HEK293T (cell line): ENCODE measurements at places on chromosomes 6 and 20.

DNA sequence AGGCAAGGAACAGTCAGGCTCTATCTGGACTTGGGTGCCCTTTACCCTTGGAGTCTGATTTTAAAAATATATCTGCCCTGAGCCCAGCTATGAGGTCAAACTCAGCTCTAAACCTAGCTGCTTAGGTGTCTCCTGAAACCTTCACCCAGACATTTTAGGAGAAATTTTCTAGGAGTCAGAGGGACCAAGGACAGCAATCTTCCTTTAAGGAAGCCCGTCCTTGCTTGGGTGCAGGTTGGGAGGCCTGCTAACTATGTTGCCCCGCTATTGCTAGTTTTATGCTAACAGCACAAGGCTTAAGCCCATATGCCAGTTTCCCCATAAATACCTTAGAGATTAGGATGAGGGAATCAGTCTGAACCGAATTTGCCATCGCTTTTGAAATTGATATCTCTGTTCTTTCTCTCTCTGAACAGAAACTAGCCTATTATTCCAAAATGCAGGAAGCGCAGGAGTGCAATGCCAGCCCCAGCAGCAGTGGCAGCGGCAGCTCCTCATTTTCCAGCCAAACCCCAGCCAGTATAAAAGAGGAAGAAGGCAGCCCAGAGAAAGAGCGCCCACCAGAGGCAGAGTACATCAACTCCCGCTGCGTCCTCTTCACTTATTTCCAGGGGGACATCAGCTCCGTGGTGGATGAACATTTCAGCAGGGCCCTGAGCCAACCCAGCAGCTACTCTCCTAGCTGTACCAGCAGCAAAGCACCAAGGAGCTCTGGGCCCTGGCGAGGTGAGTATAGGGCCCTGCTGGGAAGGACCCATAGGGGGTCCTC is 2.6 kb downstream of the VGLL2 start:
- peak; percentile 57 for DNase-seq

DNA sequence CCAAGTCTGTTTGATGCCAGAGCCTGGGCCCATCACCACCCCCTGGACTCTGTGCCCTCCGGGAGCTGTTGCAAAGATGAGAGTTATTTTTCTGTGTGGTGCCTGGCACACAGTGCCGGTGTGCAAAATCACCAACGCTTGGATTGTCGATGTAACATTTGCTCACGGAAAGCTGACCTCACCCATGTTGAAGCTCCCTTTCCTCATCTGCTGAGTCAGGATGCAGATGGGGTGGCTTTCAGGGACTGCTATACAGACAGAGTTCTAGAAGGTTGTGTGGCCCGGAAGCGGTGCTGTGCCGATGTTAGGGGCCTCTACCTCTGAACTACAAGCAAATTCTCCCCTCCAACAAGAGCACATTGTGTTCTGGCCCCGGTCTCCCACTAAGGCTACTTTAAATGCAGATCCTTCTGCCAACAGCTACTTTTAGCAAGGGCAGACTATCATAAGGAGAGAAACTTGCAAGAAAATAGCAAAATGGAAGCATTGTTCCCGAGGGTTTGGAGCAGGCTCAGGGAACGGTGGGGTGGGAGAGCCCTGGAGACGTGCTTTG is 34.0 kb downstream of the EYA2 start:
- DNase-seq: no peak

DNA sequence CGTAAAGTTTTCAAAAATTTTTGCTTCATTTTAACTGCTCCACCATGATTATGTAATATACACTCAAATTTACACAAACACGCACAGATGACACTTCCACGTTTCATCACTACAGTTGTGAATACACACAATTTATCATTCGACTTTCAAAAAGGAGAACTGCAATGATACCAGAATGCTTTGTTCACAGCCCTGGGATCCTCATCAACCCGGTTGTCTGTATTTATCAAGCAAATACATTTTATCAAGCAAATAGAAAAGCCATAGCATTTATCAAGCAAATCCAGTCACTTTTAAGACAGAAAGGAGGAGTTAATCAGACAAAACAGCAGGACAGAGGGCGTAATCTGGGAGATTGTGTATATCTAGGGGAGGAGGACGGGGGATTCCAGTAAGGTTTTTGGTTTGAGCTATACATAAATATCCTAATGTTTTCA is 20.3 kb upstream of the ABT1 start:
- DNase-seq: no peak

DNA sequence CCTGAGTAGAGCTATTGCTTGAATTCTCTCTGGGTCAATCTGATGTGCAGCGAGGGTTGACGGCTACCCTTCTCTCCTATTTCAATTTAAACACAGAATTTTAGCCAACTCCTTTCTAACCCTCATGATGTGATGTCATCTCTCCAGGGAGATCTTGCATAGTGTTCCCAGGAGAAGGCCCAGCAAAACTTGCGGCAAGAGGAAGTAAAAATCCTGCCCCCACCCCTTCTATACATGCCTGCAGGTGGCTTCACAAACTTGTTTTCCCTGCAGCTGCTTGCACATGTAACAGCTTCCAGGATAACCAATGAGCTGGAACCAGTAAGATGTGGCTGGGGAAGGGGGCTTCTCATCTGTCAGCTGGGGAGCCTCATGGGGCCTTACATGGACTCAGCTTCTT is 169.3 kb upstream of the CDH4 start:
- no peak for DNase-seq

GRCh38 chr6:144161975-144162374 is 11.7 kb downstream of the STX11 start:
- DNase-seq: no peak

DNA sequence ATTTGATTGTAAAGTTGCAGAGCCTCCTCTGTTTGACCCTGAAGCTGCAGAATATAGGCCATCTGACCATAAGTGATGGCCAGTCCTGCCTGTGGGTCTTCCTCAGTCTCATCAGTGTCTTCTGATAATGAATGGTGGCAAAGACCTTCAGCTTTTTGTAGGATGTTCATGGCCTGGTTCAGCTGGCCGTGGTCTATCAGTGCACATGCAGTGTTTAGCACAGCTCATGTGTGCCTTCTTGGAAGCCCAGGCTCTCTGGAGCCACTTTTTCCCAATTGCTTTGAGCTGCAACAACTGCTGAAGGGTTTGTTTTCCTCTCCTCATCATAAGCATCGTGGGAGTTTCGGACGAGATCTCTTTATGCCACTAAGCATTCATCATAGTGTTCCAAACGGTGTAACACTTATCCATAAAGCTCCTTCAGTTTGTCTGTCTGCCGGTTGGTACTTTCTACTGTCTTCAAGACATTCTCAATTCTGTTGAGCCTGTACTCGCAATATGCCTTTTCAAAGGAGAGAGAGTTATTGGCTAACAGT is 70.1 kb upstream of the TULP4 start:
- DNase-seq: no peak

DNA sequence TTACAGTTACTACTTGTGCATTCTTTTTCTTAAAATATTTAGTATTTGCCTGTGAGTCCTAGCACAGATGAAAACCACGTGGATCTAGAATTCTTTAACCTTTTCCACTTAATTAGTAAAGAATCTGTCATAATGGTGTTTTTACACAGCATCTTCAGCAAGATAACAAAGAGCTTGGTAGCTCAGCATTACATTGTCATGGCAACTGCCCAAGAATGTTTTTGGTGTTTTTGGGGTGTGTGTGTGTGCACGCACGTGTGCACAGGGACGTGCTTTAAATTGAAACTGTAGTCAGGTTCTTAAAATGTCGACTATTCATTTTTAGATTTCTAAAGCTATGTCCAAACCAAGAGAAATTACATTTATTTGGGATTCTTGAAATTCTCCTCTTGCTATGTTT is 108.0 kb downstream of the FIG4 start:
- no peak for DNase-seq

- no peak for DNase-seq
Measured at GRCh38 chr6:28497893-28498292, 17.7 kb downstream of the GPX6 start.
